ENCODE measurements at places on chromosomes 1 and 21.

DNA sequence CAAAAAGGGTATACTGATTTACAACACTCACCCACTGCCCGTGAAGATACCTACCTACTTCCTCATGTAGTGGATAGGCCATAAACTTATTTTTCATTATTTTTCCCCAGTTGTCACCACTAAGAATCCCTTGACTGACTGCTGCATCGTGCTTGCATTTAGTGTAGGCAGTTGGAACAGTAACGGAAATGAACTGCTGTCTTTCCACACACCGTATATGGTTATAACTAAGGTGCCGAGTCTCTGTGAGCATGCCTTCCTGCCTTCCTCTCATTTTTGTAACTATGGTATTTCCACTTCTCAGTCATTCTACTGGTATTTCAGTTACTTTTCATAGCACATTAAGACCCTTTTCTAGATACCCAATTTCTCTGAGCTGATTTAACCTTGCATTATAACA lies 36.4 kb downstream of the SLC35F3 start:
- DNase-seq = no peak

- DNase-seq = no peak
Measured at GRCh38 chr1:81715391-81715790, 85.3 kb upstream of the ADGRL2 start.

DNA sequence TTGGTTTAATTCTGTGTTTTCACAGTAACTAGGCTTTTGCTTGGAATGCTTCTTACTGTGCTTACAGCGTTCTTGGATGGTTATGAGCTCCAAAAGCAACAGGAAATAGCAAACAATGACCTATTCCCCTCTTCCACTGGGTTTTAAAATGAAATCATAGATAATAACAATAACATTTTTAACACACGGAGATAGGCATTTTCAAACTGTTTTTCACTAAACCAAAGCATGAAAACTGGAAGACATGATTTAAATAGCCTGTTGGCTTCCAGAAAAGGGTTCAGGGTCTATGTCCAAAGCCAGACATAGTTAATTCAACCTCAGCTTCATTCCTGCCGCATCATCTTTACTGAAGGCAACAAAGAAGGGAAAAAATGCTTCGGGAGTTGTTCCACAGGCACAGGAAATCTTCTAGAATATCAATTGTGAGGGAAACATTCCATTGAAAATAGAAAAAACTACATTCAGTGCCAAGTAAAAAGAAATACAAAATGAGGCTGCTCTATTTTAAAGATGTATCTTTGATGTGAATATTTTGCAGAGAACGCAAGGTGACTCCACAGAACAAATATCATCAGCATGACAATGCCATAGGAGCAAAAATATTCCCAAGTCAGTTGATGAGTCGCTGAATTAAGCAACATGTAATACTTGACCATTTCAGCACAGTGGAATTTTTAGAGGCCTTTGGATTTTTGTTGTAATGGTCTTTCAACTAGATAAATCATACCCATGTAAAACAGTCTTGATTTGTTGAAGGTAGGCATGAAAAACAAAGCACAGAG lies 80.7 kb downstream of the NID1 start:
- no peak for DNase-seq

- DNase-seq = no peak
Measured at GRCh38 chr1:108084866-108085477, 115.2 kb downstream of the SLC25A24 start.

- DNase-seq = no peak
Measured at GRCh38 chr1:91018006-91018405, 3.8 kb downstream of the ZNF644 start.

DNA sequence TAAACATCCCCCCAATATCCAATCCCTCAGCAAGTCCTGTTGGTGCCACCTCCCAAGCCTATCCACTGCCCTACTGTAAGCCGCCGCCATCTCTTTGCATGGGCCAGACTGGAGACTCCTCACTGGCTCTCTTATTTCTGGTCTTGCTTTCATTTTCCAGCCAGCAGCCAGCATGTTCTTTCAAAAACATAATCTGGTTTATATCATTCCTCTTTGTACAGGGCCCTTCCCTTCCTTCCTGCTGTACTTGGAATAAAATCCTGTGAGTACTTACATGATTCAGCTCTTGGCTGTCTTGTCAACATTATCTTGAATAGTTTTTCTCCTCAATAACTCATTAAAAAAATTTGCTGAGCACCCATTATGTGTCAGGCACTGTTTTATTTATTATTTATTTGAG lies 28.2 kb downstream of the TLR5 start:
- DNase-seq = no peak

DNA sequence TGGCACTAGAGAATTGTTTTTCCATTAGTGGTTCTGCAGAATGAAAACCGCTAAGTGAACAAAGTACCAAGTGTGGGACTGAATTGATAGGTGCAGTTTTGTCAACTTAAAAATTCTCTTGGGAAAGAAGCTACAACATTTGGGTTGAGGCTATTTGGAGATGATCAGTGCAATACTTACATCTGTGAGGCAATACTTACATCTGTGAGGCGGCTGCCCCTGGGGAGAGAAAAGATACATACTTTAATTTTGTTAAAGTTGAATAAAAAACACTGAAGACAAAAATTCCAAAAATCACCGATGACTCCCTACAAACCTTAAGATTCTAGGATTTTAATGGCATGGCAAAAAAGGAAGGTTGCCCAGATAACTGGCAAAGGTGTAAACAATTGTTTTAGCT lies 1.7 kb downstream of the CFAP410 start:
- DNase-seq = no peak

DNA sequence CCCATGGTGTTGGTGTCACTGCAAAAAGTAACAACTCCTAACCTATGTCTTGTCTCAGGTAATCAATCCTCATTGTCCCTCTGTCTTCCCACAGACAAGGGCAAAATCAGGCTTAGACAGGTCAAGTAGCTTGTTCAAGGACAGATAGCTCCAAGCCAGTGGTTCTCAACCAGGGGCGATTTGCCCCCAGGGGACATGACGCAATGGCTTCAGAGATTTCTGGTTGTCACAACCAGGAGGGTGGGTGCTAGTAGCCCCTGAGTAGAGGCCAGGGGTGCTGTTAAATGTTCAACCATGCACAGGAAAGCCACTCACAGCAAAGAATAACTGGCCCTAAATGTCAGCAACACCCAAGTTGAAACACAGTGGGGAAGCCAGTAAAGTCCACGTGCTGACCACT lies 178.9 kb downstream of the RUNX1 start:
- no peak for DNase-seq

GRCh38 chr1:206693029-206693428 lies 8.3 kb downstream of the MAPKAPK2 start:
- DNase-seq = no peak

DNA sequence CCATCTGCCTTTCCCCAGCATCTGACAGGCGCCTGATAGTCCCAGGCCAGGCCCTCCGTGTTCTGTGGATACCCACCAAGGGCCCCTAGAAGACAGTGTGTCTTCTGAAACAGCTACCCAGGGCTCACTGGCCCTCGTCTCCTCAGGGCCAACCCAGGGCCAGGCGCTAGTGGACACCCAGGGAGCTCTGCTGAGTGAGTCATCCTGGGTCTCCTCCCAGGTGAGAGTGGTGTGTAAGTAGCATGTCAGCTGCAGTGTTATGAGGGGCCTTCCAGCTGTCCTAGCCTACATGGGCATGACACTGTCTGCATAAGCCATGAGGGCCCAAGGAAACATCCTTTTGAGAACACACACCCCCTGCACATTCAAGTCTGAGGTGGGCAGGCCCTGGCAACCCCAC lies 36.7 kb downstream of the CHD5 start:
- no peak for DNase-seq

DNA sequence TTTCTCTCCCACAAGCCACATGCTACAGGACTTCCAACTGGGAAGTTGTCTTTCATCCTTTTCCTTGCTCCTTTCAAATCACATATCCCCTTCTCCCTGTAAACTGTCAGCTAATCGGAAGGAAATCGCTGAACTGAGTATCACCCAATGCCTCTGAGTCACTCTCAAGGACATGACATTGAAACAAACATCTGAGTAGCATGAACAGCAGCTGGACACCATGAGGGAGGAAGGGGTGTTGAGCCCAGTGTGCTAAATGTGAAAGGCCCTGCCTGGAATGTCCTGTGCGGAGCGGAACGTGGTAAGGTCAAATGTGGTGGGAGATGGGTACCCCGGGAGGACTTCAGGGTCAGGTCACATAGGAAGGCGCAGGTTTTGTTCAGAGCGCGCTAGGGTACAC lies at the start of gene OR2AJ1:
TSS of gene OR2AJ1 (plus strand) at position 22 of the 400 bp plus-strand sequence. CDS start 8,880 bp downstream, outside the sequence.
- DNase-seq = no peak

GRCh38 chr1:160149233-160149632 lies 2.2 kb upstream of the ATP1A4 start:
- no peak for DNase-seq

DNA sequence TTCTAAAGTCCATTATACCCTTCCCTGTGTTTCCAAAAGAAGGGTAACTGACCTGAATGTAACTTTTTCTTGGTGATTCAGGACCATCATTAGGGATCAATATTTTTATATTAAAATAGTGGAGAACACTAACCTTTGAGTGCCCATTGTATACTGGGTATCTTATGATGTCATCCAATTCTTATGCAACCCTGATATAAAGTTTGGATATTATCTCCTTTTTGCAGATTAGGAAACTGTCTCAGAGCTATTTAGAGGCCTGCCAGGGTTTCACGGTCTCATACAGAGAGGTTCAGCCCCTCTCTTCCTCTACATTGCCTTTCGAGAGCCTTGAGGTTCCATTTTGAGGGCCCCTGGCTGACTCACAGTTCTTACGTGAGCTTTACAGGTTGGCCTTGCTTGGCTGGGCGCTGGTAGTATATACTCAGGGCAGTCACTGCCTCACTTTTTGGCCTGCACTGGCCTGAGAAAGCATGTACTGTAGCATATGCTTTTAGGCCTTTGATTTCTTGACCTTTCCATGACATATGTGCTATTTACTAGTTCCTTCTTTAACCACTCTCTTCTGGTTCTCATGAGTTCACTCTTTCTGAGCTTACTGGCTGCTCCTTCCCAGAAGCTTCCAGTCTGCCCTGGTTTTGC lies 15.7 kb upstream of the FOXO6 start:
- DNase-seq = no peak

GRCh38 chr1:86938450-86938849 lies 24.0 kb downstream of the HS2ST1 start:
- DNase-seq = no peak

DNA sequence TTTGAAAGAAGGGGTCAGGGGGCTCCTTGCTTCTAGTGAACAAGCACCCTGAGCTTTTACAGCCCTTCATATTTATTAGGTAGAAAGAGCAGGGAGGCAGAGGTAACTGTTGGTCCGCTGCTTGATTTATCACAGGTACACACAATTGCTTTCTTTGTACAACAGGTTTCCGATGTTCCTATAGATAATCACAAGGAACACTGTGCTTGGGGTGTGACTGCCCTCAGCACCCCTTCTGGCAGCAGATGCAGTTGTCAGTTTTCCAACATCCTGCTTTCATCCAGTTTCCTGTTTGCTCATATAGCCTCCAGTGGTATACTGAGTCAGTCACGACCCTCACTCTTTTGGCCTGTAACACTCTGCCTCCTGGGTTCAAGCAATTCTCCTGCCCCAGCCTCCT lies 40.6 kb downstream of the SCP2 start:
- DNase-seq = no peak

DNA sequence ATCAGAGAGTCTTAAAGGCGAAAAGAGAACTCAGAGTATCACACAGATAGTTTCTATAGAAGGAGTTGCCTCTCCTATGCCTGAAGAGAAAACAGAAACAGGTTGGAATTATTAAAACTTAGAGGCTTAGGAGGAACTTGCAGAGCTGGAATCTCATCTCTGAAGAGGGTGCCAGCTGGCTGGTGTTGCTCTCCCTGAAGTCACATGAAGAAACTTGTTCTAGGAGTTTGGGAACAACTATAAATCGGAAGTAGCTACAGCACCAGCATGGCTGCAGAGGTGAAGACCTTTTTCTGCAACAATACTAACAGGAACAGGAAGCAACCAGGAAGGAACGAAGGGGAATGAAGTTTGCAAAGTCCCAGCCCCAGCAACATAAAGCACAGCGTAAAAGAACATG lies 35.8 kb downstream of the FMO3 start:
- no peak for DNase-seq

GRCh38 chr21:38326429-38326828 lies 69.6 kb downstream of the KCNJ15 start:
- DNase-seq = no peak

DNA sequence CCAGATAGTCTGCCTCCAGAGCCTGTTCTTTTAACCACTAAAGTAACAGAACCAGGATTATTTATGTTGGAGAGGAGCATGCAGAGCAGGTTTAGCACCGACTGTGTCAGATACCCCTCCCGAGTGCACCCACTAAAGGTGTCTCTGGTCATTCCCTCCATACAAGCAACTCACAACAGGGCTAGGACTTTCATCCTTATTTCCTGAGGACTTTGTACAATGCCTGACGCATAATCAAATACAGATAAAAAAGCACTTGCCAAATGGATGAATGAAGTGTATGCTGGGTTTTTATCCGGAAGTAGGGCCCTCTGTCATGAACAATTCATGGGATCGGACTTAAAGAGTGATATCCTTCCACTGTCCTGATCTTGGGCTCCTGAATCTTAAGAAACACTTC lies 26.0 kb downstream of the RPL5 start:
- no peak for DNase-seq

DNA sequence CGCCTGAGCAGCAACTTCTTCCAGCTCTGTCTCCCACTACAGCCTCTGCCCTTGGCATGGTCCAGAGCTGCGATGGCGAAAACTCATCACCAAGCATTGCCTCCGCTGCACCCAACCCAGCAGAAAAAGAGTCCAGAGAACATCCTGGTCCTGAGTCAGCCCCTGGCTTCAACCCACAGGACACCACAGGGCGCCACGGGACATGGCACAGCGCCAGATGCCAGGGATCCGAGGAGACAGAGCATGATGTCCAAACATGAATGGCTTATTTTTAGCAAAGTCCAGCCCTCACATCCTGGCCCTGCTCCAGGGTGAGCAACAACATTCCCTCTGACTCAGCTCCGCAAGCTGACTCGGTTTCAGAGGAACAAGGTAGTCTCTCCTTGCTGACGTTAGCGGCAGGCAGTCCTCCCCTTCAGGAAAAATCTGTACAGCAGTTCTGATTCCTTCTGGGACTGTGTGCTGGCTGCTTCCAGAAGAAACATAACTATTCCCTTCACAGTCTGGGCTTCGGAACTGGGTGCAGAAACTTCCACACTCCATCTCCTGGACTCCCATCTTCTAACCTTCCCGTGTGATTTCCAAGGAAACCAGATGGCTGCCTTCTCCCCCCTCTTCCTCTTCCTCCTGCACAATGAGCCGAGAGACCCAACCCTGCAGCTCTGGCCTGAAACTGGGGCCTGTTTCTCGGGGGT lies 131.3 kb downstream of the TOMM20 start:
- no peak for DNase-seq

DNA sequence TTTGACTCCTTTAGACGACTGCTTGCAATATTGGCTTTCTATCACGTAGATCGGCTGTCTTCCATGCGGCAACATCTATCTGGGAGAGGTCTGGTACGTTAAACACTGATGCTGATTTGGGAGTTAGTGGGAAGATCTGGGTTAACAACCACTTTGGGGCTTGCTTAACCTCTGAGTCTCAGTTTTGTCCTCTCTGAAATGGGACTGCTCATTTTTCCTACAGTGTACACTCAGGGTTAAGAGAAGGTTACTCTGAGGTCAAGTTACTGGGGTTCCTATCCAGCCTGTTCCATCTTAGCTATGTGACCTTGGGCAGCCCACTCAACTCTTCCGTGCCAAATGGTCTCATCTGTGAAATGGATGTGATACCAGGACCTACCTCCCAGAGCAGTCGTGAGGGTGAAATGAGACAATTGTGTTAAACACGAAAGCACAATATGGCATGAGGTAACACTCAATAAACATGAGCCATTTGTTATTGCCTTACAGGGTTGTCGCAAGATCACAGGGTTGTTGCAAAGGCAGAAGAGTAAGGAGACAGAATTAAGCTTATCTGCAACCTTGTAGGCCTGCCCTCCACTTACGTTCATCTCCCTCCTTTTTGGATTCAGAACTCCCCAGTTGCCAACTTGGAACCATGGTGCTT lies 5.6 kb downstream of the ABCA4 start:
- DNase-seq = no peak
